ENCODE measurements at places on chromosomes 12 and 14.

DNA sequence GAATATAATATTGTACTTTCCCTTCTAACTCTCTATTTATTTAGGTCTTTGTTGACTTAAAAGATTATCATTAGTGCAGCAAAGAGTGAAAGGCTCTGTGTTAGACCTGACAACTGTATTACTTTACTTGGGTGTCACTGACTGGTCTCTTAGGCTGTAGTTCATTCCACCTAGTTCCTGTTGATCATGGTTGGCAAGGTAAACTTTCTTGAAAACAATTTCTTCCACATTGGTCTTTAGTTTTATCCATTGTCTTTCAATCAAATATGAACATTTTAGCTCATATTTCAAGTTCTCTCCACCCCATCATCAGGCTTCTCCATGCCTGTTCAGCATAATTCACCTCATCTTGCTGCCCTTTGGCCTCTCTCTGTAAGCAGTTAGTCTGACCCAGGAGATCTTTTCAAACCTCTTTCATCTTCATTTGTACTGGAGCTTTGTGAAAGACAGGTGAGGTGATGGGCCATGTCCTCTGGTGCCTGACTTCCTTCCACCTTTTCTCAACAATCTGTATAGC lies 32.1 kb upstream of the PPM1H start:
- no peak for DNase-seq

DNA sequence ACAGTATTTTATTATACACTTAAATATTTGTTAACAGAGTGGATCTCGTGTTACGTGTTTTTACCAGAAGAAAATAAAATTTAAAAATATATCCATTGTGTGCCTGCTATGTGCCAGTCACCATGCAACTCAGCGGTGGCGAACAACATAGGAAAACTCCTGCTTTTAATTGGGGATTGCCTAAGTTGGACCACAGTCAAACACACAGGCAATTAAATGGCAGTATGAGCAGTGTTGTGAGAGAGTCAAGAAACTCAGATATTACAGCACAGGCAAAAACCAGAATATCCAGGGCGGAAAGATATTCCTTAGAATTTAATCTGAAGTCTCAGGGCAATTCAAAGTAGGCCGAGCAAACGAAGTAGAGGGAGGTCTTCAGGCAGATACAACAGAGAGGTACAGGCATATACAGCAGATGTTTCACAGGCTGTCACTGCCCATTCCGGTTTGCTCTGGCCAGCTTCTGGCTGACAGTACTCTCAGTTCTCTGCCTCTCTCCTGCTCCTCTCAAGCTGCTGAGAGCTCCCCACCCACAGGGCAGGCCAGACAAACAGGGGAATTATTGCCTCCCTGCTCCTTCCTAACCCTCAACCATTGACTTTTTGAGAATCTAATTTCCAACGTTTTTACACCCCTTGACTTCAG lies 540.2 kb upstream of the TMEM132C start:
- DNase-seq: no peak

GRCh38 chr12:112506513-112507166 lies 87.9 kb downstream of the PTPN11 start:
- DNase-seq: no peak

GRCh38 chr14:34090451-34090850 lies 139.6 kb upstream of the EGLN3 start:
- no peak for DNase-seq

DNA sequence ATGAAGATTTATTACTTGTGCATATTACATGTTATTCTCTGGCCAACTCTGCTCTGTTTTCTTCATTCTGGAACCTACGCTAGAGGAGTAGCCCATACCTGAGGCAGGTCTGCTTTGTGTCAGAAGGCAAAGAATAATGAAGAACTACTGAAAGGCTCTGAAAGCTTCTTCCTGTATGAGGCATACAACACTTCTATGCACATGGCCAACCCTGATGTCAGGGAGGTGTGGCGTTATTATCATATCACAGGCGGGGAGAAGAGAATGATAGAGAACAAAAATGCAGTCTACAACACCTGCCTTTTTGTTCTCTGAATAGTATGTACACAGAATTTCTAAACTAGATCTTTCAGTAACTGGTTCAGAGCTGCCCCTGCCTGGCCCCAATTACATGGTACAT lies 32.5 kb upstream of the CRY1 start:
- DNase-seq: no peak

DNA sequence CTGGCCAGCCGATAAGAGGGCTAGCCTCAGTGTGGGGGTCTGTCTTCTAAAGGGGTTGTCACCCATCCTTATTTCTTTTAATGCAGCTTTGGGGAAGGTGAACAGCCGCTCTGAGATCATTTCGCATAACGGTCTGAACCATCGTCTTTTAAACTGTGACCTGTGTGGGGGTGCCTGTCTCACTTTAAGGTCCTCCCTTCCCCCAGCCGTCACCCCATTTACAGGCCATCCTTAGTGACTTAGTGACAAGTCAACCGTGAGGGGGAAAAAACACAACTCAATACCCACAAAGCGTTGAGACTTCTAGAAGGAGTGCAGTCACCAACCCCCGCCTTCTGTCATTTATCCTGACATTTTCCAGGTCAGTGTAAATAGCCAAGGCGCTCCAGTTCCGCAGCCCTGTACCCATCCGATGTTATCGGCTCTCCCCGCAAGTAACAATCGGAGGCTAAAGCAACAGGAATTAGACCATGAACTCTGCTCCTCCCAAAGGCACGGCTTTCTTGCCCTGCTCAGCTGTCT lies 505 bp upstream of the DENND5B start:
- peak; percentile 38 for DNase-seq

DNA sequence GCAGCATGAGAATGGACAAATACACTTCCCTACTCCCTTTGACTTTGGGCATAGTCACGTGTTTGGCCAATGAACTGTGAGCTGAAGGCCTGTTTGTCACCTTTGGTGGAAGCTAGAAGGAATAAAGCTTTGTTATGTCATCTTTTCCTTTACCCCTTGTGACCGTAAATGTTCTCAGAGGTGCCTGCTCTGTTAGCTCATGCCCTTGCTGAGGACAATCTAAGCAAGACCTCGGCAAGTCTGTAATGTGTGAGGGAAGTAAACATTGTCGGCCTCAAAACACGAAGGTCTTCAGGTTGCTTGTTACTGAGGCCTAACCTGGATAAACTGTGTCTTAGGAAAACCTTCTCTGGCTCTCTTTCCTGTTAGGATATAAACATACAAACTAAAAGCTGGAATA lies 354.2 kb downstream of the TMEM132D start:
- no peak for DNase-seq

GRCh38 chr12:7869137-7869536 lies 3.6 kb downstream of the SLC2A14 start:
- DNase-seq: no peak

DNA sequence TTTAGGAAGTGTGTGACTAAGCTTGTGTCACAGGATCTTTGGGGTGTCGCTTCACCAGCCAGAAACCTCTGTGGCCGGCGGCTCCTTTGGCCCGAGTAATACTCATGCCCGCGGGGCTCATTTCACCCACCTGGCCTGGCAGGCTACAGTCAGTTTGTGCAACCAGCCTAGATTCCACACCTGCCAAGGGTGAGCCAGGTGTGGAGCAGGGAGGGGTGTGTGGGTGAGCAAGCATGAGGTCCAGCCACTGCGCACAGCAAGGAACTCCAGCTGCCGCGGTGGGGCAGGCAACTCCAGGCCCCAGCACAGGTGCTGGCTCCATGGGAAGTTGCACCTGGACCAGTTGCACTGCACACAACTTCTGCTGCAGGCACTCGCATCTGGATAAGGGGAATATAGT lies 462.3 kb upstream of the LRFN5 start:
- DNase-seq: no peak

DNA sequence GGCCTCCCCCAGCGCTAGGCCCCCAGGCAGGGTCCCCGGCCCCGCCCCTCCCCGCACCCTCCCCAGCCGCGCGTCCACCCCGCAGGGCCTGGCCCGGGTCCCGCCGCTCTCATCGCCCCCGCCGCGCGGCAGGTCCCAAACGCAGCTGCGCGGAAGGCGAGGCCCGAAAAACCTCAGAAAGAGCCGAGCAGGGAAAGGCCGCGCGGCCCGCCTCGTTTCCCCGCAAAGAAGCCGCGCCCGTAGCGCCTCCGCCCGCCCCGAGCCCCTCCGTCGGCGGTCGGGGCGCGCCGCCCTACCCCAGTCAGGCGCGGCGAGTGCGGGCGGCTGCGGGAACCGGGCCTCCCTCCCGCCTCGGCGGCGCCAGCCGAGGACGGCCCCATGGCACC lies 324 bp downstream of the POLE start:
- no peak for DNase-seq

DNA sequence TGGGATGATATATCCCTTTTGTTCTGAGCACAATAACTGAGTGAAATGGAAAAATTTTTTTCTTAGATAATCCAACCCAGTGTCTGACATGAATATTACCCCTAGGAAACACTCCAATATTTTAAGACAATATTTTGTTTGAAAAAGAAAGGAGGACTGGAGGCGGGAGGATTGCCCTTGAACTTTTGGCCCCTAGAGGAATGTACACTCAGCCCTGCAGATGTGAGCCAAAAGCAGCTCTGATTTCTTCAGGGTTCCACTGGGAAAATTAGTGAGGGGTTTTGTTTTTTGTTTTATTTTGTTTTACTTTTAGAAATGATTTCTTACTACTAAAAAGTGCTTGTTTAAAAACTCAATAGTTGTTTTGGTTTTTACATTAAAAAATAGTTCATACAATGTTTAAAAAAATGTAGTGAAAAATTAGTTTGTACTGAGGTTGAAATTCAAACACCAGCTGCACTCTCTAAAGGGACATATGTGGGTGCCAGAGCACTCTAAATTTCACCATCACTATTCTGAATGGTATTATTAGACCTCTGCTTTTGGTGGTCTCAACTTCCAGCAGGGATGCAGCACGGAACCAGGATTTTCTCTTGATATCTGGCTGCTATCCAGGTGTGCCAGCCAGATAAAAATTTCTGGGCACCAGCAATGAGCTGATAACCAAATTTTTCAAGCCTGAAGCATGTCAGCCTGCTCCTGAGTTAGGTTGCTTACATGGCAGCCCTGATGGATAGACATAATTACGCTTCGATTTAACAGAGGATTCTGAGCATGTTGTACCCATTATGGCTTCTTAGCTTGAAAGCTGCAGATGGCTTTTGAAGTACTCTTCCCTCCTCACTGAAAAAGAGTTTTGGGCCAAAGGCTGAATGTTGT lies 141.9 kb downstream of the ANO6 start:
- DNase-seq: no peak

Measured in hepatic stellate cell (primary cell).